Activated naive CD8-positive, alpha-beta T cell treated with anti-CD3 and anti-CD28 coated beads, Interleukin-2, amount 50 U/mL, for 16 hours (primary cell): ENCODE measurements at places on chromosomes 5 and 9.

DNA sequence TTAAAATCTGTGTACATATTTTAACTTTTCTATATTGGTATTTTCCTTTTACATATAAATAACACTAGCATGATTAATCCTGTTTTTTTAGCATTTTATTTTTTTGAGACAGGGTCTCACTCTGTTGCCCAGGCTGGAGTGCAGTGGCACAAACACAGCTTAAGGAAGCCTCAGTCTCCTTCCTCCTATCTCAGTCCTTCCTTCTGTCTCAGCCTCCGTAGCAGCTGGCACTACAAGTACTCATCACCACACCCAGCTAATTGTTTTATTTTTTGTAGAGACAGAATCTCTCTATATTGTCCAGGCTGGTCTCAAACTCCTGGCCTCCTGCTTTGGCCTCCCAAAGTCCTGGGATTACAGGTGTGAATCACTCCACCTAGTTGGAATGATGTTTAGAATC, 1.5 kb upstream of the C5orf24 start:
- DNase-seq, result no peak

GRCh38 chr5:27855491-27855890, 817.1 kb upstream of the CDH9 start:
- DNase-seq, result no peak

DNA sequence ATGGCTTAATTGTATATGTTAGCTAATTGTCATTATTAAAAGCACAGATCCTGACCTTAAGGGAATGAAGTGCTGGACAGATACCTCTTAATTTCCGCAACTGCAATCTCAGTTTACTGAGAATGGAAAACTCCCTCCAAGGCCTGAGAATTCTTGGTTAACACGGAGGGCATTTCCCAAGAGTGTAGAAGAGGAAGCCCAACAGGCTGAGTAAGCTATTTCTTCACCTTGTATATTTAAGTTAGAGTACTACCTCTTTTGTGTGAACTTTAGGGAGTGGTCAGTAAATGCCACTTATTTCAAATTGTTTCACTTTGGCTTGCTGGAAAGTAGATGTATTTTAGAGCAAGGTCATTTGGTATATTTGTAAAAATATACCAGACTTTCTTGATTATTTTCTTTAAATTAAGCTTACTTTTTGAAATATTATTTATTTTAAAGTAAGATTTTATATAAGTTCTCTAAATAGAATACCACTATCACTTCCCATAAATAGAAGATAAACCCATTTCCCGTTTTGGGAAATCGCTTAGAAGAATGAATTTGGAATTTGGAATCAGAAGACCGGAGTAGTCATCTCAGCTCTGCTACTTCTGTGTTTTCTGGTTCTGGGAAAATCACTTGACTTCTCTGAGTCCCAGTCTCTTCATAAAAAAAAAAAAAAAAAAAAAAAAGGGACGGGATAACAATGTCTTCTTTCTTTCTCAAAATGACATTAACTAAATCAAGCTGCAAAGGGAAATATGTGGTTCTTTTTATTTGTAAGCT, 26.0 kb upstream of the C9orf72 start:
- no peak for DNase-seq

DNA sequence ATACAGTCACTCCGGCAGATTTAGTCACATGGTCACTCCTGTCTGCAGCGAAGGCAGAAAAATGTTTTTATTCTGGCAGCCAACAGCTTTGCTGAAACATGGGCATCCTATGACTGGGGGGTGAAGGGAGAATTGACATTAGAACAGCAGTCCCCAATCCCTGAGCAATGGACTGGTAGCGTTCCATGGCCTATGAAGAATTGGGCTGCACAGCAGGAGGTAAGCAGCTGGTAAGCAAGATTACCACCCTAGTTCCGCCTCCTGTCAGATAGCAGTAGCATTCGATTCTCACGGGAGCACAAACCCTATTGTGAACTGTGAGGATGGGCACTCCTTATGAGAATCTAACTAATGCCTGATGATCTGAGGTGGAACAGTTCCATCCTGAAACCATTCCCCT, 93.1 kb upstream of the FTMT start:
- no peak for DNase-seq
